ENCODE measurements at places on chromosomes 5 and 9.

- DNase-seq: no peak
Measured at GRCh38 chr5:41508696-41509398, 1.6 kb downstream of the PLCXD3 start.

- DNase-seq: no peak
Measured at GRCh38 chr5:169099801-169100734, 200.9 kb downstream of the SLIT3 start.

DNA sequence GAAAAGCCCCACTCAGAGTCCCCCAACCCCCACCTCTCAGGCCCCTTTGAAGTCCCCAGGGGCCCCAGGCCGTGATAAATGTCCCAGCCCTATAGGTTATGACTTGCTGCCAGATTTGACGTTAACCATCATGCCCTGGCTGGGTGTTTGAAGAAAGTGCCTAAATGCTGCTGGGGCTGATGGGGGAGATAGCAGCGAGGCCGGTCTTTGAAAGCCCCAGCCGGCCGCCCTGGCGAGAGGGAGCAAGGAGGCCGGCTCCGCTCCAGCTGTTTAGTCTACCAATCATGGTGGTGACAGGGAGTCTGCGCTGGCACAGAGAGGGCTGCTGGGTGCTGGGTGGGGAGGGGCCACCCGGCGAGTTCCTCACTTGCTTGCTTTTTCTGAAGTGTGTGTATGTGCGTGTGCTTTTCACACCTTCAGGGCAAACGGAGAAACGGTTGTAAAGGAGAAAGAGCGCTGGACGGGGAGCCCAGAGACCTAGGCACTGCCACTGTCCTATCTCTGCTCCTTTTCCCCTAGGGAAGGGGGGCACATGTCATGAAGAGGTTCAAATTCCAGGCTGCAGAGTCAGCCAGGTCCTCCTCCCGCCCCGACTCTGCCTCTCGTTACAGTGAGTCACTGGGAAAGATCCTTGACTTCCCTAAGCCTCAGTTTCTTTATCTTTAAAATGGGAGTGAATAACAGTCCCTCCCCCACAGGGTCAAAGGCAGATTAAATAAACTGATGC, 126.1 kb upstream of the HAND1 start:
- peak; percentile 44 for DNase-seq

DNA sequence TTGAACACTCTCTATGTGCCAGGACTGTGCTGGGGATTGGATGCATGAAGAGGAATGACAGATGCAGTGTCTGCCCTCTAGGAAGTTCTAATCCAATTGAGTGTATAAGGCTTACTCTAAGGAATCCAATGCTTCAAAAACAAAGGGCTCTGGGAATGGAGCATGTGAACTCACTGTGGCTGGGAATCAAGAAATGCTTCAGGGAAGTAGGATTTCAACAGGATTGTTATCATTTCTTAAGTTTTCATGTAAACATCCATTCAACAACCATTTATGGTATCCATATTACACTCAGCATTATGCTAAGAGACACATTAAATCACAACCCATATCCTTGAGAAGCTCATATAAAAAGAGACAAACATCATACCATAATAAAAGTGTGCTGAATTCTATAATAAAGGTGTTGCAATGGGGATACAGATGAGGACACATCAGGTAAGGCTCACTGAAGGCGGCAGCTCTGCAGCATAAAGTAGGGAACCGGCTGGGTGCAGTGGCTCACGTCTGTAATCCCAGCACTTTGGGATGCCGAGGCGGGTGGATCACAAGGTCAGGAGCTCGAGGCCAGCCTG, 11.3 kb downstream of the SIL1 start:
- no peak for DNase-seq

- no peak for DNase-seq
Measured at GRCh38 chr5:123092223-123092593, 3.2 kb downstream of the PRDM6 start.

GRCh38 chr5:176432707-176433106, 15.5 kb upstream of the FAF2 start:
- DNase-seq: no peak

- no peak for DNase-seq
Measured at GRCh38 chr9:129803676-129804060, 684 bp downstream of the TOR1B start.

GRCh38 chr5:72817076-72817481, 618 bp downstream of the TNPO1 start:
- DNase-seq: peak; percentile 78

DNA sequence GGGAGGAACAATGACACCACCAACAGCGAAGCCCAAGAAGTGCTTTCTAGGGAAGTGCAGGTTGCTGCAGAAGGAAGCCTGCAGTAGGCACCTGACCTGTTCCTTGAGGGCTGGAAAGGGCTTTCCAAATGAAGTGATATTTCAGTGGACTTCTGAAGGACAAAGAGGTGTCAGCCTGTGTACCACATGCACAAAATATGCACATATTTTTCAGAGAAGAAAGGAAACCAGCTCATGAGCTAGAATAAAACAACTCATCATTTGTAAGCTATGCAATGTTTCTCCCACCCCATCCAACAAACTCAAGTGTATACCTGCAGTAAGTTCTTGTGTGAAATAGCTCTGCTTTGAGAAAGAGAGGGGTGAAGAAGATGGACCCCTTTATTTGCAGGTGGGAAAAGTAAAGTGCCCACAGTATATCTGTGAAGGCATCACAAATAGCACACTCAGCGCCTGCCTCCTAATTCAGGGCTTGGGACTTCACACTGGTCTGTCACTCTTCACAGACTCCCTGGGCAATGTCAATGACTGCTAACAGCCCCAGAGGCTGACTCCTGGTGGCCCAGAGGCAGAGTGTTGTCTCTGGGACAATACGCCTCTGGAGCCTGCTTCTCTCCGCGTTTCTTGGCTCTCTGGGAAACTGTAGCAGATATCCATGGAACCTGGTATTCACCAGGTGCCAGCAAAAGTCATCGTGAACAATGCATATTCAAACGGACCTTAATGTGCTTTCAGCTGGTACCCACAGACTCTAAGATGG, 198.1 kb upstream of the EFNA5 start:
- no peak for DNase-seq

- DNase-seq: no peak
Measured at GRCh38 chr9:134485653-134486052, 155.9 kb upstream of the COL5A1 start.

GRCh38 chr5:56501781-56502557, 268.8 kb upstream of the ANKRD55 start:
- no peak for DNase-seq
